RWPE1 (cell line): ENCODE measurements at places on chromosomes 3 and 15.

DNA sequence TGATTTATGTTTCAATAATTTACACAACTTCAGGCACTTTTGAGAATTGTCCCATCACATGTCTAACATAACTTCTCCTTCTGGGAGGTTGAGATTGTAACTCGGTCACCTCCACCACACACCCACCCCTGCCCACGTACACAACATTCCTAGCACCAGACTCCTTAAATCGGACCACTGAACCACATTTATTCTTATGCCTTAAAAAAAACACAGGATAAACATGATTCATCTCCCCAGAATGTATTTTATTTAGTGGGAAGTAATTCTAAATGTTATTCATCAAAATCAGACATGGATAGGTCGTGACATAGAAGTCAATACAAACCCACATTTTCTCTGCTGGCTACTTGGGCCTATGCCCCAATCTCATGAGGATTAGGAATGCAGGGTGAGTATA lies 3.0 kb downstream of the SNTN start:
- DNase-seq = no peak

GRCh38 chr15:23415321-23415865 lies 31.6 kb downstream of the GOLGA6L2 start:
- no peak for DNase-seq

GRCh38 chr3:134355416-134355815 lies 18.8 kb downstream of the AMOTL2 start:
- DNase-seq = no peak

DNA sequence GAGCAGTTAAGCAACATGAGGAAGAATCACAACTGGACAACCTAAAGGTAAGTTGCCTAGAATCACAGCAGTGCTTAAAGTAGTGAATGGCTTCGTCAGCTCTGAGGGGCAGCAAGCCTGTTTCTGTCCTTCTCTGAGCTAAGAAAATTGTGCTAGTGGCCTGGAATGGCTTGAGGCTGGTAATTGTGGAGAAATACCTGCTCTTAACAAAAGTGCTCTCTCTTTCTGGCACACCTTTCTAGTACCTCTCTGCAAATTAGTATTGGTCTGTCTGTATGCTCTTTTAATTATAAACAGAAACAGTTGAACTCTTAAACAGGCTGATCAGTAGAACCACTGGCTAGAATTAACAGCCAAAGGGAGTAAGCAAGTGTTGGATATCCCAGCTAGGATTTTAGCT lies 11.6 kb downstream of the SNX1 start:
- DNase-seq = no peak

DNA sequence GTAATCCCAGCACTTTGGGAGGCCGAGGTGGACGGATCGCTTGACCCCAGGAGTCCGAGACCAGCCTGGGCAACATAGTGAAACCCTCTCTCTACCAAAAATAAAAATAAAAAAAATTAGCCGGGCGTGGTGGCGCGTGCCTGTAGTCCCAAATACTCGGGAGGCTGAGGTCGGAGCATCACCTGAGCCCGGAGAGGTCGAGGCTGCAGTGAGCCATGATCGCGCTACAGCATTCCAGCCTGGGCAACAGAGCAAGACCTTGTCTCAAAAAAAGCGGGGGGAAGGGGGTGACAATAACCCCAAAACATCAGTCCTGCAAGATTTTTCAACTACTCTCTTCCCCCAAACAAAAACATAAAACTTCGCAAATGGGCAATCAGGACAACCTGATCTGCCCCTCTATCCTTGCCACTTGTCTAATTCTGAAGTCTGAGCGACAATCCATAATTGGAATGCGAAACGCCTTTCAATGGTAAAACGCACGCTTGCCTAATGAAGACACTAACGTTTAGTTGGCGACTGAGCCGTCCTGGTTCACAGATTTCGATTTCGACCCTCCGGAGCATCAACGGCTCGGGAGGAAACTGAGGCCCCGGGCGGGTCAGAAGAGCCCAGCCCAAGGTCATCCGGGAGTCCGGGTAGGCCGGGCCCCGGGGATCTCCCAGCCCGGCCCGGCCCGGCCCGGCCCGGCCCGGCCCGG lies 868 bp downstream of the BTBD1 start:
- DNase-seq = no peak

DNA sequence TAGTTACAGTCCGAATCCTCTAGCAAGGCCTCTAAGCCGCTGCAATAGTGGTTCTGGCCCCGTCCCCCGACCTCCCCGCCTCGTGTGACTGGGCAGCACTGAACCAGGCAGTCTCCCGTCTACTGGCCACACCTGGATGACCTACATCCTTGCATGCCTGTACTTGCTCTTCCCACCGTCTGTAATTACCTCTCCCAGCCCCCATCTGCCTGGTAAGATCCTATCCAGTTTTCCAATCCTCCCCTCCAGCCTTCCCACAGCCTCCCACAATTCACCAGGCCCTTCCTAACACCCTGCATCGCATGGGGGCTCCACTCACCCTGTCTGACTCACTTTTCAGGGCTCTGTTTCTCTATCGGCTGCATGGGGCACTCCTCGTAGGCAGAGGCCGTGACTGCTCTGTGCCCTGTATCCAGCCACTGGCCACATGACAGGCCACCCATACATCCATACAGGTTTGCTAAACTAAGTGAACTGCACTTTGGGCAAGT lies 32.8 kb downstream of the XXYLT1 start:
- DNase-seq = peak; percentile 50

DNA sequence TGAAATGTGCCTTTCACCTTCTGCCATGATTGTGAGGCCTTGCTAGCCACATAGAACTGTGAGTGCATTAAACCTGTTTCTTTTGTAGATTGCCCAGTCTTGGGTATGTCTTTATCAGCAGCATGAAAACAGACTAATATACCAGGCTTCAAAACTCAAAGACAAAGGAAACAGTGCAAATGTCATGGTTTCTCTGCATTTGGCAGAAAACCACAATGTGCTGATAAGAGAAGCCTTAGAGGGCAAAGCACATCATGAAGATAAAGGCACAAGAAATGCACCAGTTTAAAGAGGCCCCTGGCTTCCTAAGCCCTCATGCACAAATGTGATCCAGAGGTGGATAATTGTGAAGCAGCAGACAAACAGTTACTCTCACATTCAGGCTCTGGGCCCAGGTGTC lies 259.2 kb downstream of the CPNE4 start:
- no peak for DNase-seq

GRCh38 chr3:145531548-145531947 lies 629.4 kb downstream of the PLOD2 start:
- no peak for DNase-seq

DNA sequence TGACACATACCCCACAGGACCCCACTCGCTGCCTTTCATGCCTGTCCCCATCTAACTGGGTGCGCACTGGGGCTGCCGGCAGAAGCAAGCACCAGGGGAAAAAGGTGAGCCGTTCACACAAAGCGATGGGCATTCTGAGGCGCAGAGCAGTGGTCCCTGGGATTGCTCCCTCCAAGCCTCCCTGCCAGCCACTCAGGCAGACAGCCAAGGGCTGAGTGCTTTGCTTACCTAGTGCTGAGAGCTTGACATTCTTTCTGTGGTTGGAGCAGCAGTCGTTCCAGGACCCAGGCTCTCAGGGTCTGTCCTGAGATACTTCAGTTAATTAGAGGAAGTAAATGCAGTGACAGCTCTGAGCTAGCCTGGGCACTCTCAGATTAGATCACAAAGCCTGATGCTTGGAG lies 5.7 kb downstream of the ESYT3 start:
- no peak for DNase-seq

GRCh38 chr3:151037746-151038477 lies 47.6 kb upstream of the MED12L start:
- peak; percentile 74 for DNase-seq

DNA sequence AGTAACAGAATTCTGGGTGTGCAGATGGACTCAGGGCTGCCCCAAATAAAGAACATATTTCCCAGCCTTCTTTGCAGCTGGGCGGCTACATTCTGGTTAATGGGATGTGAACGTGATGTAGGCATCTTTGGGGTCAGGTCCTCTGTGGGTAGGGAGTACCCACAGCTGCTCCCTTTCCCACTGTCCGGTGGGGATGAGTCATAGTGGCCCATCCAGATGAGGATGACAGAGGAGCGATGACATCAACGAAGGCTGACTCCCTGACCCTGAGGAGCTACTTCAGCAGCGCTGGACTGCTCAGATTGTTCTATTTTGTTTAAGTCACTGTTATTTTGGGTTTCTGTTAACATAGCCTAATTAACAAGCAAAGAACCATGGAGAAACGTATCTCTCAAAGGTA lies 38.0 kb downstream of the SRPRB start:
- no peak for DNase-seq

- peak; percentile 51 for DNase-seq
These were observed 156.4 kb upstream of the FRMD4B start for GRCh38 chr3:69542089-69542804.

DNA sequence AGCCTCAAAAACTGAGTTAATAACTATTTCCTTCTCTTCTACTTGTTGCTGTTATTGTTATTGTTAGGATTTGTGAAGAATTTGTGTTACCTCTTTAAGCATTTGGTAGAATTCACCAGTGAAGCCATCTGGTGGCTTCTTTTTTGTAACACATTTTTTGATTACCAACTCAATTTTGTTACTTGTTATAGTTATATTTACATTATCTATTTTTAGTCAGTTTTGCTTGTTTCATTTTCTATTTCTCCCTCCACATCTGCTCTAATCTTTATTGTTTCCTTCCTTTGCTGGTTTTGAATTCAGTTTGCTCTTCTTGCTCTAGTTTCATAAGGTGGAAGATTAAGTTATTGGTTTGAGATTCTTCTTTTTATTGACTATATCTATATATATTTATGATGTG lies 3.7 kb upstream of the SLC9C1 start:
- no peak for DNase-seq

DNA sequence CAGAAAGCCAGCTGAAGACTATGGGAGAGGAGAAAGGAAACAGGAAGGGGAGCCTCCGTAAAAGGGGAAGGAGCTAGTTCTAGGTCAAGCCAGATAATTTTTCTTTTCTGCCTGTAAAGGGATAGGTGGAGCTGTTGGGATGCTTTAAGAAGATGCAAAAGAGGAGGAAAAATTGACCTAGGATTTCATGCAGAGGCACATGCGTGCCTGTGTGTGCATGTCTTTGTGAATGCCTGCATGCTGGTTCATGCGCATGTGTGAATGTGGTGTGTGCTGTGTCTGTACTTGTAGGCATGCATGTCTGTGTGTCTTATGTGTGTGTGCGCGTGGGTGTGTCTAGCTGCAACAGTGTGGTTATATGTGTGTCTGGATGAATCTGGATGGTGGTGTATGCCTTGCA lies 27.3 kb downstream of the CCDC33 start:
- DNase-seq = no peak

GRCh38 chr15:71392861-71393283 lies 277.6 kb downstream of the THSD4 start:
- DNase-seq = no peak

DNA sequence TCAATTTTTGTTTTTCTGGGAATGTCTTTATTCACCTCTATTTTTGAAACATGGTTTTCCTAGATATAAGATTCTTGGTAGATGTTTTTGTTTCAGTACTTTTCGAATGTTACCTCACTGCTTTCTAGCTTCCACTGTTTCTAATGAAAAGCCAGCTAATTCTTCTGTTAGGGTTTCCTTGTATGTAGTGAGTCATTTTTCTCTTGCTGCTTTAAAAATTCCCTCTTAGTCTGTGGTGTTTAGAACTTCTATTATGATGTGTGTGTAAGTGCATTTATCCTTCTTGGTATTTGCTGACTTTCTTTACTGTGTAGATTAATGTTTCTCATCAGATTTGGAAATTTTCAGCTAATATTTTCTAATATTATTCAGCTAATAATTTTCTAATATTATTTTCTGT lies 151.1 kb upstream of the OSTN start:
- no peak for DNase-seq

- no peak for DNase-seq
These were observed 14.7 kb downstream of the MYH15 start for GRCh38 chr3:108495717-108496116.

GRCh38 chr3:186538779-186539178 lies 5.4 kb downstream of the CRYGS start:
- no peak for DNase-seq

- DNase-seq = no peak
These were observed 21.5 kb upstream of the FSTL1 start for GRCh38 chr3:120472121-120472844.

- DNase-seq = no peak
These were observed 51.0 kb downstream of the RASA2 start for GRCh38 chr3:141537856-141538255.

DNA sequence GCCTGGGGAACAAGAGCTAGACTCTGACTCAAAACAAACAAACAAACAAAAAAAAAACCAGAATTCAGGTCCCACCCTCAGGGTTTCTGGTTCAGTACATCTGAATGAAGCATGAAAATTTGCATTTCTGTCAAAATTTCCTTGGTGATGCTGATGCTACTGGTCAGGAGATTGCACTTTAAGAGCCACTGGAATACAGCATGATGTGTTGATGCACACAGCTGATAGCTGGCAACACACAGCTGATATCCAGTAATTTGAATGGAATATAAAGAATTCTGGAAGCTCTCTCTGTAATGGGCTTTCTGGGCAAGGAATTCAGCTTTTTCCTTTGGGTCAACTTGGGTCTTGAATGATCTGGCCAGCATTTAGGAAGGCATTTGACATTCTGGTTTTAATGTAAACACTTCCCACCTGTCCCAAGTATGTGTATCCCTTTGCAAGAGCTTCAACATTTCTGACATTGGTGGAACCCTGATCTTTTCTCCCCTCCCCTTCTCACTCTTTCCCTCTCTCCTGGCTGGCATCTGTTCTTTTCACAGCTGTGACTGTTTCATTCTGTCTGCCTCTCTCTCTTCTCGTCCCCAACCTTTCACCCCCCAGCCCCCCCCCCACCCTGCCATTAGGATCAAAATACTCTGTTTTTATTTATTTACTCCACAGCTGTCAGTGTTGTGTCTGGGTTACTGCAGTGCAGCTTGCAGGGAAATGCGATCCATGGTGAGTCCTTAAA lies 189.5 kb downstream of the TPRG1 start:
- DNase-seq = no peak

GRCh38 chr3:79018671-79019136 lies 749.1 kb downstream of the ROBO1 start:
- peak; percentile 13 for DNase-seq

GRCh38 chr15:70351941-70352774 lies 254.4 kb upstream of the TLE3 start:
- no peak for DNase-seq

GRCh38 chr3:37475435-37475834 lies 301.1 kb upstream of the LRRFIP2 start:
- no peak for DNase-seq

DNA sequence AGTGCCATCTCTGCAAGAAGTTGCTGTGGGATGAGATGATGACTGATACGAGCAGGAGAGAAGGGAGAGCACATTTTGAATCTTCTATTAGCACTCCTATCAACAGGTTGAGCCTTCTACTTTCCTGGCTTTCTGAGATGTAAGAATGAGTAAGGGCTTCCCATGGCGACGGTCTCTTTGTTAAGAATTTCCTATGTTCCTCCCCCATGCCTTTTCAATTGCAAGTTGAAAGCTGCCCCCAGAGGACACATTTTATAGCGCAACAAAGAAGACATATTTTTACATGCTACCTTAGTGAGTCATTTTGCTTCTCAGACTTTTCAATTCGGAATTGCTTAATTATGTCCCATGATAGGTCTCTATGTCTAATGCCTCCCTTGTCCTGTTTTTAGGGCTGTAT lies 71.3 kb upstream of the LRTM1 start:
- DNase-seq = peak; percentile 45
